ENCODE measurements at places on chromosomes 4 and X. TPM values are rescaled to one million over a fixed set of nuclear protein-coding genes. Genes with fewer than 3 reads are reported as not detected.

DNA sequence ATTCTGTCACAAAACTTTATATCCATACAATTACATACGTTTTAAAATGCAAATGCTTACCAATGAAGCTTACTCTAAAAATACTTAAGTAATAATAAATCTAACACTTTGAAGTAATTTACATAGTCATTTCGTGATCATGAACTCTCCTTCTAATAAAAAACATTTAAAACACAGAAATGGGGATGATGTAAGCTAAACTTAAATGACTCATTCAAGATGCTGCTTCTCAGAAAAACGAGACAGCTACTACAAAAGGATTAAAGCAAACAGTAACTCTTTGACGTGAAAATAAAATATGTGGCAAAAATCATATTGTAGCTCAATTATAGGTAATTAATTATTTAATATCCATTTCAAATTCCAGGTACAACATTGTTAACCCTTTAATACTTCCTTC lies 148.7 kb downstream of the FGF16 start:
- H3K36me3 ChIP-seq = no peaks in the 10 kb centered on the region
- no peak overlapping the region for H3K27ac ChIP-seq
- no peaks in the 10 kb centered on the region for H3K27me3 ChIP-seq
- no peak overlapping the region for H3K4me3 ChIP-seq
- no peak for DNase-seq

- no peak overlapping the region for H3K27ac ChIP-seq
- H3K4me1 ChIP-seq = no peaks in the 10 kb centered on the region
- no peaks in the 10 kb centered on the region for H3K36me3 ChIP-seq
- H3K4me3 ChIP-seq = no peak overlapping the region
- no peak for DNase-seq
Measured at GRCh38 chr4:167722487-167722808, 369.9 kb upstream of the ANXA10 start.

DNA sequence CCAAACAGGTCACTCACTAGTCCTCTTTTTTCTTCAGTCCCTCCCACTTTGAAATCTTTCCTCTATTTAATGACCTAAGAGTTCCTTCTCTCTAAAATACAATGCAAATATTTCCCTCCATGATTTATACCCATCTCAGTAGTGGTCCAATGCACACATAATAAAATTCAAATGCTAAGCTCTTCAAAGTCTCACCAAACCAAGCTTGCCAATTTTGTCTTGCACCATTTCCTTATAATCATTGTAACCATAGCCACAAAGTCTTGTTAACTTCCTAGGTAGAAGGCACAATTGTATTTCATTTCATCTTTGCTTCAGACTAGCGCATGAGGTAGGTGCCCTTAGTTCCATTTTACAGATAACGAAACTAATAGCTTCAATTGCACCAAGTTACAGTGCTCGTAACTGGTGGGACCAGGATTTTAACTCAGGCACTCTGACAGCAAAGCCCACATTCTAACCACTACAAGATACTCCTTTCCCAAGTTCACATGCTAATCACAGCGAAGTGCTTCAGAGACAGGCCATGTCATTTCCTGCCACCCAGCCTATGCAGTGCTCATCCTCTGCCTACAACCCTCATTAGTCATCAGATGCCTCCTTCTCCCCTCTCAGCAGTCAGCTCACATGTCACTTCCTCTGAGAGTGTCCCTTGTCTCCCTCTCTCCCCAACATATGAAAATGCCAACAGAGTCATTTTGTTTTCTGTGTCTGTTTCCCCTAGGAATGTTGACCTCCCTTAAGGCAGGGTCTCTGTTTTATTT lies 66.9 kb upstream of the PPARGC1A start:
- H3K4me1 ChIP-seq = no peaks in the 10 kb centered on the region
- H3K4me3 ChIP-seq = no peak overlapping the region
- H3K27me3 ChIP-seq = no peaks in the 10 kb centered on the region
- H3K36me3 ChIP-seq = no peaks in the 10 kb centered on the region
- no peak overlapping the region for H3K27ac ChIP-seq
- no peak for DNase-seq

DNA sequence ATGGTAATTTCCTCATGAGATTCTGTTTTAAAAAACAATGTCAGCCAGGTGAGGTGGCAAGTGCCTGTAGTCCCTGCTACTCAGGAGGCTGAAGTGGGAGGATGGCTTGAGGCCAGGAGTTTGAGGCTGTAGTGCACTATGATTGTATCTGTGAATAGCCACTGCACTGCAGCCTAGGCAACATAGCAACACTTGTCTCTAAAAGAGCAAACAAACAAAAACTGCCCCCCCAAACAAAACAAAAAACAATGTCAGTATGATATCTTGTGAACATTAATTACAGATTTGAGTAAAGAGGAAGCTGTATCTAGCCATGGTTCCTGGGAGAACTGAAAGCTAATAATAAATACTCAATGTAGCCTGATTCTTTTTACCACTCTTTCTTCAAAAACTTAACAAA lies 6.8 kb upstream of the MSL3 start:
- DNase-seq = no peak
- H3K36me3 ChIP-seq = no peaks in the 10 kb centered on the region
- no peaks in the 10 kb centered on the region for H3K27me3 ChIP-seq

DNA sequence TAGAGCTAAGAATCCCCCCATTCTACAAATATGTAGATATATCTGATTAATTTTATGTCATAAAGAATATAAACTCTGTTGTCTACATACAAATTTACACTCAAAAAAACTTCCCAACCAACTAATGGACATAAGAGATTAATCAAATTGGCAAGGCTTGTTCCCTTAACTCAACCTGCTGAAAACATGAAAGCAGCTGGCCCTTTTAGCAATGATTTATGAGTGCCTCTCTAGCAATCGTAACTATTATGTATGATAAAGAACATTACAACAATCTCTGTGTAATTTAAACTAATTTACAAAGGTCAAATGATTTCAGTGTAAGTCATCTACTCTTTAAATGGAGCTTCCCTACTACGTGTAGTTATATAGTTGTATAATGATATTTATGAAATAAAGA lies 83.1 kb upstream of the FTHL17 start:
- no peak for DNase-seq
- H3K4me3 ChIP-seq = no peak overlapping the region
- H3K27me3 ChIP-seq = no peaks in the 10 kb centered on the region
- H3K36me3 ChIP-seq = no peaks in the 10 kb centered on the region
- H3K4me1 ChIP-seq = no peaks in the 10 kb centered on the region

USP51 gene
- 0.53 TPM for polyA plus RNA-seq

- H3K4me1 ChIP-seq = no peaks in the 10 kb centered on the region
- no peak for DNase-seq
- H3K4me3 ChIP-seq = no peak overlapping the region
- no peak overlapping the region for H3K27ac ChIP-seq
- no peaks in the 10 kb centered on the region for H3K27me3 ChIP-seq
Measured at GRCh38 chr4:99536848-99537247, 26.0 kb downstream of the C4orf17 start.

GRCh38 chr4:108878806-108879205 lies 116.0 kb upstream of the ETNPPL start:
- no peak overlapping the region for H3K27ac ChIP-seq
- DNase-seq = no peak
- no peaks in the 10 kb centered on the region for H3K27me3 ChIP-seq
- no peak overlapping the region for H3K4me3 ChIP-seq

DNA sequence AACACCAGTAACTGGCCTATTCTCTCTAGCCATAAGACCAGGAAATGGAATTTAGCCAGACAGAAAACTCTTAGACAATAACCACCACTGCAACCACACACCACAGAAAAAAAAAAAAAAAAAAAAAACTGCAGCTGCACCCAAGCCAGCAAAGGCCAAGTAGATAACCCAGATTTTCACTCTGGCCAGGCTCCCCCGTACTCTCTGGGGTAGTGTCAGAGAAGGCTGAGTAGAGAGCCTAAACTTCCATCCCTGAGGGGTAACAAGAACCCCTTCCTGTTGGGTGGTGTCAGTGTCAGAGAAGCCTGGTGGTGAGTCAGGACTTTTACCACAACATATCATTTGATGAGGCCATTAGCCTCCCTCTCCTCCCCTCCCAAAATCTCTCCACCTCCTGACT lies 5.6 kb upstream of the DLG3 start:
- no peak overlapping the region for H3K27ac ChIP-seq
- H3K4me1 ChIP-seq = peaks cover 15% of the 10 kb centered on the region
- H3K4me3 ChIP-seq = no peak overlapping the region
- no peaks in the 10 kb centered on the region for H3K36me3 ChIP-seq
- no peak for DNase-seq

DNA sequence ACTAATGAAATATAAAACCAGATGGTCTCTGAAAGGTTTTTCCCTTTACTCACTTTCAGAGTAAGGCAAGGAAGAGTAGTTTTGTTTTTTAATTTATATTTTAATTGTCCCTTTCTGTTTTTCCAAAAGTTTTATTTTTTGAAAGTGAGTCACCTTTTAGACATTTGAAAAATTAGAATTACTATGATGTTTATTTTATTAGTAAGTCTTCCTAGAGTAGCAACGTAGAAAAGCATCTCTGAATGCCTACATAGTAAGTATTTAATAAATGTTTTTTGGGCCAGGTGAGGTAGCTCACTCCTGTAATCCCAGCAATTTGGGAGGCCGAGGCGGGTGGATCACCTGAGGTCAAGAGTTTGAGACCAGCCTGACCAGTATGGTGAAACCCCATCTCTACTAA lies 51.1 kb downstream of the TET2 start:
- peaks cover 22% of the 10 kb centered on the region for H3K36me3 ChIP-seq
- peaks cover 42% of the 10 kb centered on the region for H3K4me1 ChIP-seq
- no peaks in the 10 kb centered on the region for H3K27me3 ChIP-seq
- DNase-seq = no peak
- H3K27ac ChIP-seq = no peak overlapping the region
- no peak overlapping the region for H3K4me3 ChIP-seq

- no peak for DNase-seq
- H3K4me3 ChIP-seq = no peak overlapping the region
- no peaks in the 10 kb centered on the region for H3K4me1 ChIP-seq
- no peak overlapping the region for H3K27ac ChIP-seq
Measured at GRCh38 chrX:31500921-31501320, 429.1 kb upstream of the FTHL17 start.

- no peaks in the 10 kb centered on the region for H3K27me3 ChIP-seq
- no peaks in the 10 kb centered on the region for H3K4me1 ChIP-seq
- H3K27ac ChIP-seq = no peak overlapping the region
Measured at GRCh38 chrX:99073551-99073950, 1336.5 kb downstream of the PCDH19 start.
